ENCODE measurements at places on chromosomes 7 and 10. TPM values are rescaled to one million over a fixed set of nuclear protein-coding genes. Genes with fewer than 3 reads are reported as not detected.

- no peak for DNase-seq
These were observed 68.1 kb upstream of the SLC39A12 start for GRCh38 chr10:17883621-17884020.

DNA sequence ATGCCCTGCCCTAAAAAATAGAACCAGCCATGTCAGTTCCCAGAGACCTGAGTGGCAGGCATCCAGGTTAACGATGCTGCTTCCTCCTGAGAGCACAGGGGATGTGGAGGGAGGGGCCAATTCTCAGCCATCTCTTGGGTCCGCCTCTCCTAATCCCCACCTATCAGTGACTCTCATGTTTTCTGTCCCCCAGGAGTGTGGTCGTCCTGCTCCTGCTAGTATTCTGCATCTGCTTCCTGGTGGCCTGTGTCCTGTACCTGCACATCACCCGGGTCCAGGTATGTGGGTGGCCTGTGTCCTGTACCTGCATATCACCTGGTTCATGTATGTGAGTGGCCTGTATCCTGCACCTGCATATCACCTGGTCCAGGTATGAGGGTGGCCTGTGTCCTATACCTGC, 105.3 kb downstream of the ADCY1 start:
- no peak for DNase-seq

DNA sequence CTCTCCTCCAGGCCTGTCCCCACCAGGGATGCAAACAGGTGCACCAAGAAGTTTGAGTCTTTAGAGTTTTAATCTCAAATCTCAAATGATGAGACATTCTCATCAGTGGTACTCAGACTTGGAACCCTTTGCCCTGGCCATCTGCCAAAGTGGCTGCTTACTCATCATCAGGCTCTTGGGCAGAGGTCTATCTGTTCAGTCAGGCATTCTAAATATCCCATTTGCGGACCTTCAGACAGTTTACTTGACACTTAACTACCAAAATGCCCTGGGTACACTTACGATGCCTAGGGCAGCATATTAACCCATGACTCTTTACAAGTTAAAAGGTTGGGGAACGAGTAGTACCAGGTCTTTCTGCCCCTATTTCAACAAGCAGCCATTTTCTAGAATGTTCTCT, 61.2 kb upstream of the YAE1 start:
- no peak for DNase-seq

DNA sequence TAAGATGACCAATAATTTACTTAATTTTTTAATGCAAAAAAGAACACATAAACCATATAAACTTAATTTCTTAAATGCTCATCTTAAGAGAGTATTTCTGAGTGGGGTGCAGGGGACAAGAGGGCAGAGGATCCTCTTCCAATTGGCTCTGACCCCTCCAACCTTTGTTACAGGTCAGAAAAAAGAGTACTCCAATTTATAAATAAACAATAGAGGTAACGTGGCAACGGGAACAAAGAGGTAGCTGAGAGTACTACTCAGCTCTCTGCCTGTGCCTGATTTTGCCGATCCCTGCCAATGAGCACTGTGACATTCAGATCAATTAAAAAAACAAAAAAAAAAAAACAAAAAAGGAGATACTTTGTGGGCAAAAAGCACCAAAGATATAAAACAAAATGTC, 307.9 kb downstream of the PARD3 start:
- no peak for DNase-seq

The TMEM176A gene
- 300 TPM for polyA plus RNA-seq
